Sciatic nerve (tissue), 2 donors: ENCODE measurements at places on chromosomes 2 and 18. TPM values are rescaled to one million over a fixed set of nuclear protein-coding genes. Genes with fewer than 3 reads are reported as not detected.

- DNase-seq, result no peak
Measured at GRCh38 chr18:50638884-50639420, 79.1 kb downstream of the MAPK4 start.

Gene STPG4
- total RNA-seq, result 0.89 TPM

- no peak for DNase-seq
Measured at GRCh38 chr18:63141778-63142176, 177.8 kb downstream of the BCL2 start.

DNA sequence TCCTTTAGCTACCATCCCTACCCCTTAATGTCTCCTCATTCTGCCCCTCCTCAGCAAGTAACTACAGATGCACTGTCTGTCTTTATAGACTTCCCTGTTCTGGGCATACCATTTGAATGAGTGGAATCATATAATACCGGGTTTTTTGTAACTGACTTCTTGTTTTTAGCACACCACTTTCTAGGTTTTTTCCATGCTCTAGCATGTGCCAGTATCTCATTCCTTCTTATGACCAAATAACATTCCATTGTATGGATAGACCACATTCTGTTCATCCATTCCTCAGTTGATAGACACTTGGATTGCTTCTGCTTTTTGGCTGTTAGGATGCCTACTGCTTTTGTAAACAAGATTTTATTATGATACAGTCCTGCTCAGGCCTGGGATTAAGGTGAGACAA, 154.7 kb downstream of the TSN start:
- no peak for DNase-seq

DNA sequence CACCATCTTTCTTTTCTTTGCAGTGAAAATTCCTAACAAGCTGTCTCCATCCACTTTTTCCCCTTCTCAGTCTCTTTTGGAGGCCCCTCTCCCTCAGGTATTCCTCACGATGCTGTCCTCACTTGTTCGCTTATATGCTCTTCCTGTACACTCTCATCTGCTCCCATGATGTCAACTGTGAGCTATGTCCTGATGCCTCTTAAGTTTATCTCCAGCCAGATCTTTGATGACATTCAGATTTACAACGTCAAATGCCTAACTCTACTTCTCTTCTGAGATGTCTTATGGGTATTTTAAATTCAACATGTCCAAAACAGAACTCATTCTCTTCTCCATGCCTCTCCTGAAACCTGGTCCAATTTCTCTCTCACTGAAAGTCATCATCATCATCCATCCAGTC, 55.1 kb upstream of the SERTAD2 start:
- no peak for DNase-seq

- DNase-seq, result no peak
Measured at GRCh38 chr2:8514796-8515758, 166.8 kb upstream of the ID2 start.

DNA sequence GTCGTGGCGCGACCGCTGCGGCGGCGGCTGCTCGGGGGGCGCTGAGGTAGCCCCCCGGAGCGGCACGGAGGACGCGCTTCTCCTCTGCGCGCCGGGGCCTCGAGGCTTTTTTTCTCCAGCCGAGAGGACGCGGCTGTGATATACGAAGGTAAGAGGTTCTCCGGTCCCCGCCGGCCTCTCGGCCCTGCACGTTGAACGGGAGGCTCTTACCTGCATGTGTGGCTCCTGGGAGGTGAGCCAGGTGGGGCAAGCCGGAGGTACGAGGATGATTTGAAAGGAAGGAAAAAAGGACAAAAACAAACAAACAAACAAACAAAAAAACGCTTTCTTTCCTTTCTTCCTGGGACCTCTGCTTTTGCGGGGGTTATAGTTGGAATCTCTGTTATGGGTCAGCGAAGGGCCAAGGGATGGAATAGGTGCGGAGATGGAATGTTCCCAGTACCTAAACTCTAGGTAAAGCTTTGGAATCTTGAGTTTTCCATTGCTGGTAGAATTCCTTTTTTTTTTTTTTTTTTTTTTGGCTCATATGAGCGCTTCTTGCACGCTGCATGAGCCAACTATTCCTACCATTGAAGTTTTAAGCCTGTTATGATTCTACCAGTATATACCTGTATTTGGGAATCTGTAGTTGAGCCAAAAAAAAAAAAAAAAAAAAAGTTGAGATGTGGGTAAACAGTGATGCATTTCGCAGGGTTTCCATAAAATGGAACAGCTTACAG, 674 bp downstream of the PTPN4 start:
- DNase-seq, result peak; percentile 62

Gene REG1B
- total RNA-seq, result 2.3 TPM

Gene CRYBA2
- not detected for total RNA-seq

DNA sequence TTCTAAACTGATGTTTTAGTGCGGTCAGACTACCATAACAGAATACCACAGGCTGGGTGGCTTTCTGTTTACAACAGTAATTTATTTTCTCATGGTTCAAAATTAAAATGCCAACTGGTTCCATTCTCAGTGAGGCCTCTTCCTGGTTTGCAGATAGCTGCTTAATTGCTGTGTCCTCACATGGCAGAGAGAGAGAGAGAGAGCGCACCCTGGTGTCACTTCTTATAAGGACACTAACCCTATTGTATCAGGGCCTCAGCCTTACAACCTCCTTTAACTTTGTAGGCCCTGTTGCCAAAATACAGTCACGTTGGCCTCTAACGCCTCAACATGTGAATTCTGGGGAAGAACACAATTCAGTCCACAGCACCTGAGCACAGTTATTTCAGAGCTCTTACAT, 37.5 kb upstream of the ZNF385B start:
- no peak for DNase-seq

Gene TUBB8B
- total RNA-seq, result not detected
